ENCODE measurements at places on chromosomes 4 and X.

DNA sequence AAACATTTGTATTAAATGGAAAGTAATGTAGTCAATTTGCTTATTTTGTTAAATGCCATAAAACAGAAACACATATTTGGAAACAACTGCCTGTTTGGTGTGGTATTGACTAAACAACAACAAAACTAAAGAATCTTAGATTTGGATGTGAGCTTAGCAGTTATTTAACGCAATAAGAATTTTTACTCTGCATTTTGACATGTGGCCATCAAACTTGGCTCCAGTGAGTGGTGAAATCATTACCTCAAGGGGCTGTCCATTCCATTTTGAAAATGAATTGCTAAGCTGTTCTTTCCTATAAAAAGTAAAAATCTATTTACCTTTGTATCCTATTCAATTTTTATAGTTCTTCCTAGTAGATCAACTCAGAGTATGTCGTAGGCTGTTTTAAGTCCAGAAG, 84.2 kb downstream of the DKK2 start:
- no peak for DNase-seq

DNA sequence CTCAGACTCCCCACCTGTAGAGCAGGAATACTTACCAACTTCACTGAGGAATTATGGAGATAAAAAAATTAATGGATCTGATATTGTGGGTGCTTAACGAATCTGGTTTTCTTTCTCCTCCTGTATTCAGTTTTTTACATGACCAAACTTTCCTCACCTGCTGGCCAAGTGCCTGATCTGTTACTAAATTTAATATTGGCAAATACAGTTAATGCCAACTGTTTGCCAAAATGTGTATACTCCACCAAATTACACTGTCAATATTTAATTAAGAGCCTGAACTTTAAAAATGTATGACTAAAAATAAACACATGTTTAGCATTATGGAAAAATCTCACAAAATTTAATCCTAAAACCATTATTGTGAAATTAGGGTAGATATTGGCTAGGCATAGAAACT, 3.3 kb downstream of the PGRMC2 start:
- no peak for DNase-seq

DNA sequence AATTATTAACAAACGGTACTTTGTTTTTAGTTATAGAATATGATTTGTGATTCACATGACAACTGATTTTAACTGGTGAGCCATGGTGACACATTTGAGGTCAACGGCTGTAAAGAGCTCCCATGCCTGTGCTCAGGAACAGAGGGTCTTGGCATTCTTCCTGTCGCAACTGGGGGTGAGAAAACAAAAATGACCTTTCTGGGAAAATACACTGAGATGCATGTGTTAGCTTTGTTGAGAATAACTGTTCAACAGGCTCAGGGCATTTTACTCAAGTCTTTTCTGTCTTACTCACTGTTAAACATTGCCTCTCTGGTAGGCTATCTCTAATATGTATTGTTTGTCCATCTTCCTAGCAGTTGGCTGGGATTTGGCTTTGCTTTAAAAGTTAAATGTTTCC, 57.1 kb upstream of the HPGD start:
- no peak for DNase-seq

GRCh38 chr4:171334549-171334948, 478.7 kb upstream of the GALNTL6 start:
- no peak for DNase-seq

DNA sequence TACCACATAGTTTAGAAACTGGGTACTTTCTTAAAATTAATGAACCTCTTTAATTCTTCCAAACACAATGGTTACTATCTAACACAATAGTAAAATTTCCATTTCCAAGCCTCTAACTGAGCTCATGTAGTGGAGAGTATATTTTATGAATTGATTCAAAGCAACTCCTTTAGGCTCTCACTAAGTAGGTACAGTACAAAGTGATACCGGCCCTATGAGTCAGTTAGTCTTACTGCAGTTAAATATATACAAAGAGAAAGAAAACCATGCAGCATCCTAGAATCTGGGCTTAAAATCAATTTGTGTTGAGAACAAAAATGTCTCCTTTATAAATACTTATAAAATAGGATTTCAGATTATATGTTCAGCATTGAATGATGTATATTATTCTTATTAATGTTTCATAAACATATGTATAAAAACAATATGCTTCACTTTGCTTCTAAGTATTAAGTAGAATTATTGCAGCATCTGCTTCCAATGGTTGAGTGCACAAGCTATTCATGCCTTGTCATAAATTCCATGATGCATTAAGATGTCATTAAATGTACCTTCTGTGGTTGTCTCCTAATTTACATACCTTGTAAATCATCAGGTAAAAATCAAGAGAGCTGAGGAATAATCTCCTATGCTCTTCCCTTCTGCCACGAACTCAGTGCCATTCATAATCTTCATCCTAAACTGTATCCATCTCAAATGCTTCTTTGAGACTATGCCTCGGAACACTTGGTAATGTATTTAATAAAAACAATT, 1037.8 kb downstream of the STPG2 start:
- DNase-seq = no peak

DNA sequence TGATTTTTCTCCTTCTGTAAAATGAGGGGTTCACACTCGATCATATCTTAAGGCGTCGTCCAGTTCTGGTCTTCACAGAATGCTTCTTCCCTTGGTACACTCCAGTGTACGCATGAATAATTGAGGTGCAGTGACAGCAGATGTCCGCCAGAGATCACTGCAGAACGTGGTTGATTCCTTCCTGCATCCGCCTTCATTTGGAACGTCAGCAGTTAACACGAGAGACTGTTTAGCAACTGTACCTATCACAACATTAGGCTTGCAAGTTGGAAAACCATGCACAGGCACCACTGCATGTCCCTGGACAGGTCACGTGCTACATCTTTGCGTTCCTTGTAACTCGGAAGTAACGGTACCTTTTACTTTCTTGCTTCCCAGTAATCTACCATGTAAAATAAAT, 66.0 kb upstream of the GEMIN8 start:
- DNase-seq = peak; percentile 74

GRCh38 chr4:84582302-84582987, 482 bp upstream of the CDS1 start:
- DNase-seq = peak; percentile 46
